ENCODE measurements at places on chromosomes 1 and 21.

GRCh38 chr1:165645654-165646366 is 14.8 kb downstream of the MGST3 start:
- DNase-seq, result peak; percentile 1

GRCh38 chr1:18668046-18668445 is 37.4 kb downstream of the PAX7 start:
- no peak for DNase-seq

- DNase-seq, result no peak
Measured at GRCh38 chr1:111507411-111508201, 4.2 kb upstream of the ADORA3 start.

GRCh38 chr1:198519639-198520501 is 20.6 kb downstream of the ATP6V1G3 start:
- DNase-seq, result no peak

- DNase-seq, result no peak
Measured at GRCh38 chr1:223876590-223876989, 30.8 kb upstream of the TP53BP2 start.

DNA sequence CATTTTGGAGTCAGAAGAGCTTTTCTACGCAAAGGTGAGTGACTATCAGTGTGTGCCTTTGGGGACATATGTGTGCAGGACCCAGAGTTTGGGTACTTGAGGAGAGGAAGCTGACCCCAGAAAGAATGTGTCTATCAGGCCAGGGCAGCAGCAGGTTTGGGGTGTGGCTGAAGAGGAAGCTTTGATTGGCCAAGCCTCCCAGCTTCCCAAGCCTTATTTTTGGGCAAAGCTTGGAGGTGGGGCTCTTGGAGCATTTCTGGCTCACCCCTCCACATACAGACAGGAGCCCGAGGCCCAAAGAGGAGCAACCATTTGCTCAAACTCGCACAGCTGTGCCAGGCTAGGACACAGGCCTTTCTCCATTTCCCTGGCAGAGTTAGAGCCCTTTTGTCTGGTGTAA is 4.7 kb downstream of the GPR3 start:
- no peak for DNase-seq

DNA sequence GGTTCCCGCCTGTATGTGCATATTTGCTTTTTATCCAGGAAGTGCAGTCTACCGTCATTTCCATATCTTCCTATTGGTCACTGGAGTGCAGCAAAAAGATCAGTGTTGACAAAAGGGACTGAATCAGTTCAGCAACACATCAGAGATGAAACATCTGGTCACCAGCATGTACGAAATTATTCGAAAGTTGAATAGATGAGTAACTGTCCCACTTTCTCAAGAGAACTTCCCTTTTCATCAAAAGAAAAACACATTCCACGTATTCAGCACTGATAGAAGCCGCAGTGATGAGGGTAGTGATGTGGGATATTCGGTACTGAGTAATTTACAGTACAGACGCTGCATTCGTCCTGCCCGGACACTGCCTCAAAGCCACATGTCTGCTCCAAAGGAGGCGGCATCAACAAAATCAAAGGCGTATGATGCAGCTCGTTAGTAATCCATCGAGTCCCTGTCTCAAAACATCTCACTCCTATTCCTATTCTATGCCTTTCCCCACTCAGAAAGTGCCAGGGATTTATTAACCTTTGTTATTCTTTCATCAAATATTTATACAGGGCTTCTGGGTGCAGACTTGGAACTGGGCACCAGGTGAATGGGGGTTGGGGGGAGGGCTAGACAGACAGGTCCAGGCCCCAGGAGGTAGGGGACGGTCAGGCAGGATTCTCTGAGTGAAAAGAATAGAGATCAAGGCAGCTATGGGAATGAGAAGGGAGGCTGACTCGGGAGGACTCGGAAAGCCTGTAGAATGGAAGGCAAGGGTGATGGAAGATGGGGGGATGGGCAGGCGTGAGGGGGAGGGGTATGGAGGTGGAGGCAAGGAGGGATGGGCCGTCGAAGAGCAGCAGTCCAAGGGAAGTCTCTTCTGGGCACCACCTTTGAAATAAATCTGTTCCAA is 79.5 kb upstream of the SLC45A1 start:
- no peak for DNase-seq

DNA sequence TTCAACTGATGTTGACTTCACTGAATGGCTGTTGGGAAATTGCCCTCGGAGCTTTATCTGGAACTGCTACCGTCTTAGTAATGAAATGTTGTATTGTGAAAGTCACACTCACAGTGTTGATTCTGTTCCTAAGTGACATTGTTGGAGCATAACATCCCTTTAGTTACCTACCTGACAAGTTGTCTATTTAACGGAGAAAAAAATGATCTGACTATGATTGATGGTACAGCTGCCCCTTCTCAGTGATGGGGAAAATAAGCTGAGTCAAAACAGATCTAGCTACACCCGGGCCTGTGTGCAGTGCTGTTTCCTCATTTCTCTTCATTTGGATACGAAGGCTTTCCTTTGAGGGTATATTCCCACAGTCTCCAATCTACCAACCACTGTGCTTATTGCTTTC is 472.3 kb upstream of the BRINP3 start:
- no peak for DNase-seq

DNA sequence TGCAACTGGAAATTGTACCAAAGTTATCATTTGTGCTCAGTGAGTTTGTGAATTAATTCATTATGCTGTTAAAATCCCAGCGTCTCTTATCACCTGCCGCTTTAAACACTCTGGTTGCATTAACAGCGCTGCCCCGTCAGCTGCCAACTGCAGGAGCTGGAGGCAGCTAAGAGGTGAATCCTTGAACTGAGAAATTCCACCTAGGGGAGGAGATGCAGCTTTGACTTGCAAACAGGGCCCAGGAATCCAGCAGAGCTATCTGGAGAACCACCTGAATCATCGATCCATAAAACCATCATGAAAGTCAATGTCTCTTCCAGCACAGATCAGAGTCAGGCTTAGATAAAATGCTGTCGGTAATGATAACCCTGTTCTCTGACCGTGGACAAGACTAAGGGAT is 140.7 kb upstream of the PTBP2 start:
- no peak for DNase-seq

DNA sequence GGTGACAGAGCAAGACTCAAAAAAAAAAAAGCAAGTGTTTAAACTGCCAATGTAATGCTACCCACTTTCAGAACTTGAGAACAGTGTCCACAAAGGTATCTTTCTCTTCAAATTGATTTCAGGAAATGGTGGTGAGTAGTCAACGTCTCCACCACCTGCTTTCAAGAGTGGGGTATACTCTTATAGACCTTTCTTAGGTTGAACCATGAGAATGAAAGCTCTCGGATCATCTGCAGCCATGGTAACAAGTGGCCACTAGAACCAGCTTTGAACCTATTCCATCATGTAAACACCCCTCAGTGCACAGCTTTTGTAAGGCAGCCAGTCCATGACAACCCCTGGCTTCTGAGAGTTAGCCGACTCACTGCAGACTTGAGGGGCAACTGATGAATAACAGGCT is 107.4 kb downstream of the NTPCR start:
- DNase-seq, result no peak

DNA sequence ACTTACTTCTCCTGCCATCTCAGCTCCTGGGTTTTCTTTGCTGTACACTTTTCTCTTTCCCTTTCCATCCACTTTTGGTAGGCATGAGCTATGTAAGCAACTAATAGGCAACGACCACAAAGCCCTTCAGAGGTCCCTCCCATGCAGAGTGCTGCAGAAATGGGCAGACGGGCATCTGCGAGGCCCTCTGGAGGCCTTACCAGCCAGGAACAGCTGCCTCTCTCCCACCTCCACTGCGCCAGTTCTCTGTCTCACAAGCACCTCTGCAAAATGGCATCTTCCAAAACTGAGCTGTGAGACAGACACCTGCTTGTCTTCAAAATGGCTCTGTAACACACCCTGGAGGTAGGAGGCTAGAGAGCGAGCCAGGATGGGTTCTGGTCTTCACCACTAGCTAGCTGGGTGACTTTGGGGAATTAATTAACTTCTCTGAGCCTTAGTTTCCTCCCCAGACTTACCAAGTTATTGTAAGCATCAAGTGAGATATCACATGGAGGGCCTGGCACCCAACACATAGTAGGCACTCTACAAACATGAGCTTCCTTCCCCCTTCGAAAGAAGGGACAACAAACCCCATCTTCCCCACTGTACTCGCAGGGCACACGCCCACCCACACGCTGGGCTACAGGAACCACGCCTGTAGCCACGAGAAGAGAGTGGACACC is 62.0 kb downstream of the BCAR3 start:
- DNase-seq, result no peak

- no peak for DNase-seq
Measured at GRCh38 chr21:44370027-44370735, 16.8 kb downstream of the TRPM2 start.

DNA sequence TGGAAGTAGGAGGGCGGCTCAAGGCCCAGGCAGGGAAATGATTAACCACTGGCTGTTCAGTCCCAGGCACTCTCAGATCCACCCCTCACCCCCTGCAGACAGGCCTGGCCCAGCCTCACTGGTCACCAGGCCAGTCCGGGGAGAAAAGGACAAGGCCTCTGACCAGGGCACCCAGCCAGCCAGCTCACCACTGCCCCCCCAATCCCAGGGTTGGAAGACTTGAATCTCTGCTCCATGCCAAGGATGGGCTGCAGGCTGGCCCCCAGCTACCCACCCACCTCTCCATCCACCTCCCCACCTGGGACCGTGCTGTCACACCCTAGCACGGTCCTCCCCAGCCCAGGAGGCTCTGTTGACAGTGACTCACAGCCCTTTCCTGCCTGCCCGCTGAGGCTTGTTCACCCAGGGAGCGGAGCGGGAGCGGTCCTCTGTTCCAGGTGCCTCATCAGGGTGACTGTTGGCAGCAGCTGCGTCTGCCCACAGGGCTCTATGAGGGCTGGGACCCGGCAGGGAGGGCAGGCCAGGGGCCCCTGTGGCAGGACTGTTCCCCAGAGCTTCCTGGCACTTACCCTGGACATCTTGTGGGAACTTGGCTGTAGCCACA is 2.2 kb downstream of the LAD1 start:
- no peak for DNase-seq

GRCh38 chr1:96372881-96373280 is 348.7 kb upstream of the PTBP2 start:
- no peak for DNase-seq

GRCh38 chr1:229851511-229851910 is 215.5 kb upstream of the GALNT2 start:
- no peak for DNase-seq

GRCh38 chr1:55716151-55716550 is 501.0 kb upstream of the USP24 start:
- DNase-seq, result no peak

- no peak for DNase-seq
Measured at GRCh38 chr21:45496968-45497845, 45.0 kb downstream of the SLC19A1 start.

- DNase-seq, result no peak
Measured at GRCh38 chr1:206824331-206824730, 41.1 kb upstream of the IL20 start.

GRCh38 chr1:234987415-234988154 is 141.1 kb downstream of the TOMM20 start:
- DNase-seq, result no peak

- DNase-seq, result peak; percentile 79
Measured at GRCh38 chr1:227762231-227762911, 27.1 kb downstream of the SNAP47 start.

DNA sequence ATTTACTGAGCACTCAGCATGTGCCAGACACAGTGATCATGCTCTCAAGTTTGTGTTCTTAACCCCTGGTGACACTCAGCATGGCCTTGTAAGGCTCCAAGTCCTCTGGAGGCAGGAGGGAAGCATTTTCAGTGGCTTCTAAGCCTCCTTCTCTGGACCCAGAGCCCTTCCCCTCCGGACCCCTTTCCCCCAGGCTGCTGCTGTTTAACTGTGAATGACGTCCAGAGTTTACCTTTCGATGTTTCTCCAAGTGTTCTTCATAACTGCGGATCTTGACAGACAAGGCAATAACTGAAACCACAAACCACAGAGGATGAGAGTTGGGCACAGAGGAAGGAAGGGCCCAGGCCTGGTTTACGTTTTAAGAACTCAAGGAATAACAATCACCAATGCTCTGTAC is 6.5 kb downstream of the MRPS15 start:
- no peak for DNase-seq

GRCh38 chr1:94515296-94515947 is 26.1 kb downstream of the F3 start:
- no peak for DNase-seq

DNA sequence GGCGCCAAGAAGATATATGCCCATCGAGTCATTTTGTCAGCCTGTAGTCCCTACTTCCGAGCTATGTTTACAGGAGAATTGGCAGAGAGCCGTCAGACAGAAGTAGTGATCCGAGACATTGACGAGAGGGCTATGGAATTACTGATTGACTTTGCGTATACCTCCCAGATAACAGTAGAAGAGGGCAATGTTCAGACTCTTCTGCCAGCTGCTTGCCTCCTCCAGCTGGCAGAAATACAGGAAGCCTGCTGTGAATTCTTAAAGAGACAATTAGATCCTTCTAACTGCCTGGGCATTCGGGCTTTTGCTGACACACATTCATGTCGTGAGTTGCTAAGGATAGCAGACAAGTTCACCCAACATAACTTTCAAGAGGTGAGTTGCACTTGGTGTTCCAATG is 19.1 kb downstream of the KLHL20 start:
- DNase-seq, result no peak

GRCh38 chr1:206589206-206589605 is 23.1 kb downstream of the EIF2D start:
- DNase-seq, result no peak

DNA sequence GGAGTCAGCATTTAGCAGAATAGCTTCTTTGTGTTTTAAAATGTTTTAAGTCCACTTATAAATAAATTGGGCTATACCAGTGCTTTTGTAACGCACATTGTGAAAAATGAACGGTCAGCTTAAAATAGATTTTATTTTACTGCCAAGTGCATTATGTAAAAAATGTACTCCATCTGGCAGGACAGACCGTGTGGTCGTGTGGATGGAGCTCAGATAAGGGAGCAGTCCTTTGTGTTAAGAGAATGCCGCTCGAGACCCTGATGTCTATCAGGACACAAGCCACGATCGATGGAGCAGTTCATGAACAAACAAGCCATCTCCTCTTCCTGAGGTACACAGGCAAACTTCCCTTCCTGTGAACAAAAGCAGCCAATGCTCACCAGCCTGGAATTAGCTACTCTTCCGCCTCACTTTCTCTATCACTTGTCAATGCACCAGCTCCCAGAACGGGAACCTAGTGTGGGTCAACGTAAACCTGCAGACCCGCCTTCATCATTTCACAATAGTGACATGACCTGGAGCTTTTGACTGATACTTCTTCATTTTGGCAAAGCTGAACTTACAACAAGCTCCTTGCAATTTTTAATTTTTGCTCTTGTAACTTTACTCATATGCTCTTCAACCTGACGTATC is 243.5 kb downstream of the TGFB2 start:
- no peak for DNase-seq
